Amygdala (tissue), 56 donors: ENCODE measurements at places on chromosomes 4 and X.

- no peak for DNase-seq
Observed at GRCh38 chrX:154348114-154348531, 26.3 kb downstream of the FLNA start.

- DNase-seq, result no peak
Observed at GRCh38 chrX:110104078-110104477, 101.2 kb downstream of the TMEM164 start.

GRCh38 chr4:17709763-17710068 lies 71.7 kb downstream of the FAM184B start:
- DNase-seq, result no peak

DNA sequence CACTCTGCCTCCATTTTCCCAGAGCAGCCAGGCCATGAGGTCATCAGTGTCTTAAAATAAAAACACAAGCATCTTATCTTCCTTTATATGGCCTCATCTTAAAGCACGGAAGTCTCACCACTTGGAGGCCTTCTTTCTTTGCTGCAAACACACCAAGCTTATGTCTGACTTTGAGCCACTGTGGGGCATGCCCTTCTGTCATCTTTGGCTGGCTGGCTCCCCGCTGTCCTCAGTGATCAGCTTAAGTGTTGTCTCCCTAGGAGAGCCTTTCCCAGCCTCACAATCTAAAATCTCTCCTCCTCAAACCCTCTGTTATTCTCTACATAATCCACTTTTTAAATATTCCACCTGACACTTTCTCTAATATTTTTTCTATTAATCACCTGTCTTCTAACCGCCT lies 191.6 kb upstream of the TTC29 start:
- no peak for DNase-seq

- no peak for DNase-seq
Observed at GRCh38 chr4:10478621-10479020, 21.4 kb upstream of the ZNF518B start.

DNA sequence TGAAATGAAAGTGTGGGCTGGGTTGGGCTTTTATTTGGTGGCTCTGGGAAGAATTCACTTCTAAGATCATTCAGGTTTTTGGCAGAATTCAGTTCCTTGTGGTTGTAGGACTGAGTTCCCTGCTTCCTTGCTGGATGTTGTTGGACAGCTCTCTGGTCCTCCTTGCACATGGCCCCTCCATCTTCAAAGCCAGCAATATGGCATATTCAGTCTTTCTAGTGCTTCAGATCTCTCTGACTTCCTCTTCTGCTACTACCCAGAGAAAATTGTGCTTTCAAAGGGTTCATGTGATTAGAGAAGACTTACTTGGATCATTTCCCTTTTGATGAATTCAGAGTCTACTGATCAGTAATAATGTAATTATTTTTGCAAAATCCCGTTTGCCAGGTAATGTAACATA lies 12.8 kb upstream of the IGFBP7 start:
- no peak for DNase-seq

GRCh38 chrX:149010013-149010852 lies 494.9 kb downstream of the IDS start:
- DNase-seq, result no peak

DNA sequence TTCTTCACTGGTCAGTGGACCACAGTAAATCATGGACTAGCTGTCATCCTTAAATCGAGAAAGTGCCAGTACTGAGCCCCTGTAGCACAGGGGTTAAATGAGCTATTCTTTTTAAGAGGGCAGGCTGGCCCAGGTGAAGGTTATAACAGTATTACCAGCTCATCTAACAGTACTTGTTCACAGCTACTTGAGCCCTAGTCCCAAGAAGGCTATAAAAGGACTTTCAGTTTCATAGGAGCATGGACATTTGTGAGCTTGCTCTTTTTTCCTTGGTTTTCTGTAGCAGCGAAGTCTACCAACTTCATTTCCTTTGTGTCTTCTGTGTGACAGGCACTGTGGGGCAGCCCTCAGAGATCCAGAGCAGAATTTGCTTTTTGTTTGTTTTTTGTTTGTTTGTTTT lies 61.0 kb downstream of the ARX start:
- DNase-seq, result no peak

GRCh38 chr4:88225232-88226105 lies 58.9 kb downstream of the PPM1K start:
- no peak for DNase-seq

GRCh38 chrX:106897259-106897658 lies 5.9 kb downstream of the RIPPLY1 start:
- no peak for DNase-seq

- DNase-seq, result no peak
Observed at GRCh38 chrX:44735498-44735897, 108.3 kb upstream of the DUSP21 start.

DNA sequence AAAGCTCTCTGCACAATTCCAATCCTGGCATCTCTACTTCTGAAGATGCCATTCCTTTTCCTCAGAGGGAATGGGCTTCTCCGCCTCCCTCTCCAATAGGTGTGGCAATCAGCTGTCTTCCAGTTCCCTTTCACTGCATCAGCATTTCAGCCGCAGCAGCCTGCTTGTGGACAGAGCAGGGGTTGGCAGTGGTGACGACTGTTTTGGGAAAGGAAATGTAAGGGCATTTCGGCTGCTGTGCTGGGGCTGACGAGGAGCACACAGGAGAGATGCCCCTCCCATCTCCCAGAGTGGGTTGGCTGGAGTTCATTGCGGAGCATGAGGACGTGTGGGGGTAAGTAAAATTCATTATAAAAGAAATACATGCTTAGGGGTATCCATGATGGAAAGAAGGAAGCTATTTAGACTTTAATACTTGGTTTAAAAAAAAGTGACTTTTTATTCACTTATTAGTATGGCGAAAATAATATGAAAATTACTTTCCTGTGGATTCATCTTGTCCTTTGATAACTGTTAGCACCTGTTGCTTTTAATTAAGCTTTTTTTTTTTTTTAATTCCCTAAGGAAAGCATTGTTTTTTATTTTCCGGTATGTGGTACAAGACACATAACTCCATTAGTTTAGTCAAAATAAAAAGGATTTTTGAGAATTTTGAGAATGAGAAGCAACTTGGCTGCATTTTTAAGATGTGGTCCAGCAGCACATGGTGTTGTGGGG lies at the start of gene LIMCH1:
TSS of gene LIMCH1 (plus strand) at position 141 of the 717 bp plus-strand sequence. CDS start 67,839 bp downstream, outside the sequence.
- no peak for DNase-seq

DNA sequence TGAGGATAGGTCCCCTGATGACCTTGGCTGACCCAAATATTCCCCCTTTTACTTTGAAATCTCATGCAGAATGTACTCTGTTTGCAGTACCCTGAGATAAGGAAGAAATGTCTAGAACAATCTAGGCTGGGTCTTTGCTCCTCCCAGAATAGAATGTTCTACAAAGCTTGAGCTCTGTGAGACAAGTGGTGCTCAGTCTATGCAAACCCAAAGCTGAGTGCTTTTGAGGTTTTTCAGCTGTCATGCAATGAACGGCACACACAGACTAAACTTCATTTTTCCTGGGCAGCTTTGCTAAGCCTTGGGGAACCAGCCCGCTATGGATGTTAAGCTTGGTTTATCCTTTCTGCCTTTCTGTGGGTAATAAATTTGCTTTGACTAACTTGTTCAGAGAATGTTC lies 513.6 kb downstream of the FAT4 start:
- no peak for DNase-seq

- DNase-seq, result no peak
Observed at GRCh38 chrX:124421898-124422655, 75.7 kb downstream of the SH2D1A start.

- no peak for DNase-seq
Observed at GRCh38 chr4:7877176-7877575, 62.5 kb downstream of the AFAP1 start.

GRCh38 chr4:44434247-44434646 lies 14.4 kb downstream of the KCTD8 start:
- no peak for DNase-seq

DNA sequence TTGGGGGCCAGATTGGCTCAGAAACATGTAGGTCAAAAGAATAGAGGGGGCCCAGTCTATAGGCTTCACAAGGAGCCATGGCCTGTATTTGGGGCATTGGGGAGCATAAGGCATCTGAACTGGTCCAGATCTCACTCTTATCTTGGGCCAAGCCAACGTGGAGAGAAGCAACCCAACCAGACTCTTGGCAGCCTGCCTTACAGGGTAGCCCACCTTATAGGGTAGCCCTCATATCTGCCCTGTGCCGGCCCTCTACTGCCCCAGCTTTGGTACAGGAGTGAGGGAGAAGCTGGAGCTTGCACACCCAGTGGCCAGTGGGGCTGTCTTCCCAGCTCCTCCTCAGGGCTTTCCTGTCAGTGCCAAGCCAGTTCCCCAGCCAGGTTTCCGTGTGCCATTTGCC lies 142.2 kb downstream of the AMMECR1 start:
- DNase-seq, result no peak

DNA sequence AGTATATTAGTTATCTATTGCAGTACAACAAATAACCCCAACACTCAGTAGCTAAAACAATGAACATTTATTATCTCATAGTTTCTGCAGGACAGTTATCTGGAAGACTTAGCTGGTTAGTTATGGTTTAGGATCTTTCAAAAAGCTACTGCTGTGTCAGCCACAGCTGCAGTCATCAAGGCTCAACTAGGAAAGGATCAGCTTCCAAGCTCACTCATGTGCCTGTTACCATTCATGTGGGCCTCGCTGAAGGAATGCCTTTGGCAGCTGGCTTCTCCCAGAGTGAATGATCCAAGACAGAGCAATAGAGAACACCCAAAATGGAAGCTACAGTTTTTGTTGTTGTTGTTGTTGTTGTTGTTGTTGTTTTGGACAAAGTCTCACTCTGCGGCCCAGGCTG lies 13.5 kb upstream of the PRSS48 start:
- no peak for DNase-seq

DNA sequence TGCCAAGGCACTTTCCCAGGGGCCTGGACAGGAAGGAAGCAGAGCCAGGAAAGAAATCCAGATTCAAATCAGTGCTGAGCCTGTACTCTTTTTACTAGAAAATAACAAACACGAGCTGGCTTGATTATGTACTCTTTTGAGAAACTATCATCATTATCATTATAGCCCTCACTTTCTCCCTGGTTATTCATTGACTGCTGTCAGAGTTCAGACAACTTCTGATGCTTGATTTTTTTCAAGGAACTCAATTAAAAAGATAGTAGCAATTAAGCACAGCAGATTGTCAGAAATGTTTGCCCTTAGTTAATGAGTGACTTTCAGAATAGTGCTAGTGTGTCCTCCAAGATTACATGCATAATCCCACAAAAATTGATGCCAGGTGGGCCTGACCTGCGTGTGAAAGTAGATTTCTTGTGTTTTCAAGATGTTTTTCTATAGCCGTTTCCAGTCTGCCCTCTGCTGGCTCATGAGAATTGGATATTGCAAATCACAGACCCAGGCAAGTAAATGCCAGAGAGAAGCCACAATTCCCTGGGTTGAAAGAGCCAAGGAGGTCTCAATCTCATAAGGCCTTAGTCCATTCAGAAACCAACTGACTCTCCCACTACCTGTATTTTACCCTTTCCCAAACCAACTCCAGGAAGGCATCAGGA lies 14.3 kb upstream of the PNPLA4 start:
- DNase-seq, result no peak

GRCh38 chr4:110041735-110042134 lies 129.1 kb downstream of the EGF start:
- DNase-seq, result no peak

DNA sequence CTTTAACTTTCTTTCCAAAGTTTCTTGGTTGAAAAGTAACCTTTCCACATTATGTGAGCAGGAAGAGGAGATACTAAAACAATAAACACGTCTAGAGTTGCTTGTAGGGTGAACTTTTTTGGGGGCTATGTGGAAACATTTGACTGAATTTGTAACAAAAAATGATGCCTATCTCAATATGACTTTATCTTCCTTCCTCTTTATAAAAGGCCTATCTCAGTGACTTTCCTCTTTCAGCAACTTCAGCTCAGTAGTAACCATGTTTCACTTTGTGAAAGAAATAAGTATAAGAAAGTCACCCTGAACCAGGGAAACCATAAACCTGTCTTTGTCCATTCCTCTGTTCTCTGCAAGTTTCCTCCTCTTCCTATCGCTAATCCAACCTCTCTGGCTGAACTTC lies 124.7 kb upstream of the TMEM164 start:
- no peak for DNase-seq
